ENCODE measurements at places on chromosomes 13 and 19. TPM values are rescaled to one million over a fixed set of nuclear protein-coding genes. Genes with fewer than 3 reads are reported as not detected.

The KLK13 gene
- 0.50 TPM for total RNA-seq

The ZNF610 gene
- 9.1 TPM for total RNA-seq

DNA sequence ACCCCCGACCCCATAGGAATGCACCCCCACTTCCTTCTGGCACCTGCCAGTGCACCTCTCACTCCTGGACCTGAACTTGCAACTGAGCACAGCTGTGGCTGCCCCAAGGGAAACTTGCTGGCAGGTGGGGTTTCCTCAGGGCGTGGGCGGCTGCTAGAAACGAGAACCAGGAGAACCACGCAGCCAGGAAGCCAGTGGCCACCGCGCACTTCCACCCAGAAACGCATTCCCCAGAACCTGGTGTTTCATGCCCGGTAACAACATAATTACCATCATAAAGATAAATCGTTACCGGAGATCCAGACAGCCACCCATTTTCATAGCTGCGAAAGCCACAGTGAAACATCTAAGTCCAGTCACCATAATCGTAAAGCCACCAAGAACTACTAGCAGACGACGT lies 75.2 kb upstream of the C13orf46 start:
- no peak for DNase-seq

- DNase-seq = no peak
Measured at GRCh38 chr19:3441986-3442329, 38.4 kb downstream of the SMIM24 start.

The CDX2 gene
- total RNA-seq = not detected

- DNase-seq = no peak
Measured at GRCh38 chr13:95354680-95355487, 53.6 kb upstream of the ABCC4 start.

- DNase-seq = no peak
Measured at GRCh38 chr13:114115191-114115671, 17.2 kb downstream of the RASA3 start.

DNA sequence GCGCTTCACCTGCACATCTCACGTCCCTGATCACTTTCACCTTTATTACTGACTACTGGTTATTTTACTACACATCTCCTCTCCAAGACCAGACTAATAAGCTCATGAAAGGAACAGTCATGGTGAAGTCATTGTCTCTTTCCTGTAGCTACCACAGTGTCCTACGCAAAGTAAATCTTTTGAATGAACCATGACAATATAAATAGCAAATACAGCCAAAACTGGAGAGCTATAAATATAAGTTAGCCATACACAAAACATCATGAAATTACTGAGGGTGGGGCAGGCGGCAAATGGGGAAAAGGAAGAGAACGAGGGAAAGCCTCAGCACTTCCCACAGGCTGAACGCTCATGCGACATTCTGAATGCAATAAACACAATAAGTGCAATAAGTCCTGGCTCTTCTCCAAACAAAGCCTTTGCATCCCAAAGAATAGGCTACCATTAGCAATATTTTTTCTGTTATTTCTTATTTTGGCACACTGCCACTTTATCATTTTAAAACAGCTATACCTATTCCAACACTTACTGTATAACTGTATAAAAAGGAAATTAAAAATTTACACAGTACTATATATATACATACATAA lies 62.5 kb downstream of the TUBGCP3 start:
- DNase-seq = no peak

GRCh38 chr19:17118957-17119356 lies 43.4 kb downstream of the MYO9B start:
- no peak for DNase-seq

GRCh38 chr13:41811588-41812021 lies 149.3 kb downstream of the VWA8 start:
- no peak for DNase-seq

GRCh38 chr13:102878481-102878880 lies 32.6 kb downstream of the ERCC5 start:
- DNase-seq = no peak

- no peak for DNase-seq
Measured at GRCh38 chr13:113567681-113568080, 16.9 kb upstream of the TFDP1 start.

Measured in ovary (tissue), 10 donors.